ENCODE measurements at places on chromosomes 11 and 22. TPM values are rescaled to one million over a fixed set of nuclear protein-coding genes. Genes with fewer than 3 reads are reported as not detected.

The SLC5A1 gene
- total RNA-seq, result not detected

GRCh38 chr11:33835143-33835878 lies 56.6 kb downstream of the LMO2 start:
- H3K36me3 ChIP-seq, result no peaks in the 10 kb centered on the region
- no peak overlapping the region for H3K4me3 ChIP-seq
- no peak overlapping the region for H3K27ac ChIP-seq
- H3K27me3 ChIP-seq, result peaks cover under 1% of the 10 kb centered on the region

The KRTAP5-2 gene
- total RNA-seq, result not detected

DNA sequence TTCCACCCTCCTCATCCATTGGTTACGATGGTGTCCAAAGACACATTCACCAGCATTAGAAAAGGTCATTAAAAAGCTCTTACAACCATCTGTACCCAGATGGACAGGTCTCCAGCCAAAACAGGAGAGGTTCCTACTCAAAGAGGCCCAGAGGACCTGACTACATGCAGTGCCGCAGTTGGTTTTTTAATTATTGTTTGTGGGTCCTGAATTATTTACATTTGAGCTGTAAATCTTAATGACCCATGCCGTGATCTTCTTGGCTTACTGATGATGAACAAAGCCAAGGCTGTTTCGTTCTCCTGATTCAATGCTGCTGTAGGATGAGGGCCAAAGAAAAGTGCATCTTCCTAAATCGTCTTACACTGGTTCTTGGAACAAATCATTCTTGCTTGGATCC lies 83.7 kb downstream of the CADM1 start:
- no peak overlapping the region for H3K4me3 ChIP-seq
- H3K4me1 ChIP-seq, result no peaks in the 10 kb centered on the region
- H3K36me3 ChIP-seq, result no peaks in the 10 kb centered on the region
- no peak for DNase-seq
- no peak overlapping the region for H3K27ac ChIP-seq

The ACCS gene
- total RNA-seq, result 31.9 TPM

The SCN4B gene
- 0.33 TPM for total RNA-seq

The MMP27 gene
- total RNA-seq, result not detected

The TPH1 gene
- 1.3 TPM for total RNA-seq

DNA sequence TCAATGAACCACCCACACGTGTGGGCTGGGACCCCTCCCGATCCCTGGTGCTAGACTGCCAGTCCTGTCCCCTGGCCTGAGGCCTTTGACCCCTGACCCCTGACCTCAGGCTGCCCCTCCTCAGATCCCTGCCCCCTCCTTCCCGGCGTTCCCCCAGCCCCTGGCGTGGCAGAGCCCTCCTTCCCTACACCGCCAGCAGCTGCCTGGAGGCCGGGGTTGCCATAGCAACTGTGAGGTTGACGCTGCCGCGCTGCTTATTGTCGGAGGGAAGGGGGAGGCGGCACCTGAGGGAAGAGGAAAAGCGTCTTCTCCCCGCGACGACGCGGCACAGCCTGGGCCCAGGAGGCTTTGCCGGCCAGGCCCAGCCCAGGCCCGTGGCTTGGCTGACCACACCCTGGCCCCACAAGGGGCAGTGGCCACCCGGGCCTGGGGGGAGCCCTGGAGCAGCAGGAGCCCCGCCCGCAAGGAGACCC lies 32.6 kb downstream of the SHANK3 start:
- no peaks in the 10 kb centered on the region for H3K36me3 ChIP-seq
- no peak overlapping the region for H3K4me3 ChIP-seq
- no peak for DNase-seq
- H3K27me3 ChIP-seq, result no peaks in the 10 kb centered on the region
- H3K27ac ChIP-seq, result no peak overlapping the region

DNA sequence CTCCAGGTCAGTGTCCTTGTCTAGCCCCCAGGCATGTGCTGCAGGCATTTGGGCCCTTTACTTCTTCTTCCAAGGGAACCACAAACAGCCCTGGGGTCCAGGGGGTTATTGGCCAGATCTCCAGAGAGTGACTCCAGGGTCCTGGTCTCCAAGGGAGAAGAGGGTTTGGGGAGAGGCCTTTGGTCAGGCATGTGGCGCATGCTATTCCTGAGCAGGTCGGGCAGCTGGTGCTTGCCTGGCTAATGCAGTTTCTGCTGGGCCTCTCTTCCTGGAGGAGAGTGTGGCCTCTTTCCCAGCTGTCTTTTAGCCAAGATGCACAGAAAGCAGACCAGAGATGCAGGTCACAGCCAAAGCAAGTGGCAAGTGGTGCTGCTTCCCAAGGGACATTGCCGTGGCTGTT lies 3.8 kb upstream of the RFPL2 start:
- H3K27ac ChIP-seq, result no peak overlapping the region
- no peaks in the 10 kb centered on the region for H3K36me3 ChIP-seq
- H3K27me3 ChIP-seq, result peaks cover under 1% of the 10 kb centered on the region
- peaks cover 28% of the 10 kb centered on the region for H3K4me1 ChIP-seq
- DNase-seq, result no peak

DNA sequence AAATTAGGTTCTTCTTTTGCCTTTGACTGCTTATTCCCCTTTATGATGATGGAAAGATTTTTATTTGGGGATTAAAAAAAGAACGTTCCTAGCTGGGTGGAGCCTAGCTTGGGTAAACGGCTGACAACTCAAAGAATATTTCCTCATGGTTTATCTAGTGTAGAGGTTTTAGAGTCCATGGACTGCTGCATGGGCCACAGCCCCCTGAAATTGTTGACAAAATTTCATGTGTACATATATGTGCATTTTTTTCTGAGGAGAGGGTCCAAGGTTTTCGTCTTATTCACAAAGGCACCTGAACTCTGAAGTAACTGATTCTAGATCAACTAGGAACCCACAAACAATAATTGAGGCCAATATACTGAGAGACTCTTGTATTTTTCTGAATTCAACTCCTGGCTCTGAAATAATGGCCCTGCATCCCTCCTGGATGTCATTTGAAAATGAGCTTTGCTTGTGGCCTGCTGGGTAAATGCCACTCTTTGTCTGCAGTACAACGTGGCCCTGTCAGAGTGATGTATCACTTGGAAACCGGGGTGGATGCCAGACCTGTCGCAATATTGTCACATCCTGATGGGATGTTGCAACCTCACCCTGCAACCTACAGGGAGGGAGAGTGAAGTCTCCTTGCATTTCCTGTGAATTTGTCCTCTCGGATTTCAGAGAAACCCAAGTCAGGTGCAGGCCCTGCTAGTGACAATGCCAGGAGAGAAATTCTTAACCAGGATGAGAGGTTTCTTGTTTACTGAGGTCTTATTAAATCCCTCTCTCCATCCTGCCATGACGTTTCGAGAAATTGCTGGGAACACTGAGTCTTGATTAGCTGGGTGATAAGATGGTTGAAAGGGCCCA lies 33.8 kb downstream of the EHF start:
- no peak overlapping the region for H3K4me3 ChIP-seq
- peaks cover 33% of the 10 kb centered on the region for H3K4me1 ChIP-seq
- peaks cover 24% of the 10 kb centered on the region for H3K27me3 ChIP-seq
- no peak for DNase-seq

DNA sequence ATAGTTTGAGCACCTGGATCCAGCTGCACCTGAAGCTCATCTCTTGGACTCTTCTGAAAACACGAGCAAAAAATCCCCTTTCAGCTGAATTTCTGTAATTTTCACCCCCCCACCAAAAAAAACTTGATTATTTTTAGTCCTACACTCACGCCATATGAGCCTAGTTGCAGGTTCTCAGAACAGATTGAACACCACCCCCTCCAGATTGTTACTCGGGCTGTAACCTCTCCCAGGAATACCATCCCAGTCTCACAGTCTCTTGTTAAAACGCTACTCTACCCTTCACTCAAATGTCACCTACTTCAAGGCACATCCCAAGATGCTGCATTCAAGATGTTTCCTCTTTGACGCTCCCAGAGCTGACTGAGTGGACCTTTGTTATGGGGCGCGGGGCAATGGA lies 96.3 kb upstream of the PRDM11 start:
- no peak overlapping the region for H3K27ac ChIP-seq
- no peaks in the 10 kb centered on the region for H3K27me3 ChIP-seq
- peaks cover 15% of the 10 kb centered on the region for H3K4me1 ChIP-seq
- H3K36me3 ChIP-seq, result no peaks in the 10 kb centered on the region
- no peak overlapping the region for H3K4me3 ChIP-seq
- no peak for DNase-seq

The MMP3 gene
- not detected for total RNA-seq

The CCDC82 gene
- 36.2 TPM for total RNA-seq

GRCh38 chr11:26867286-26867685 lies 126.6 kb upstream of the FIBIN start:
- DNase-seq, result no peak
- no peak overlapping the region for H3K27ac ChIP-seq
- H3K4me1 ChIP-seq, result no peaks in the 10 kb centered on the region
- no peak overlapping the region for H3K4me3 ChIP-seq
- H3K27me3 ChIP-seq, result no peaks in the 10 kb centered on the region

The STT3A gene
- total RNA-seq, result 56.7 TPM

DNA sequence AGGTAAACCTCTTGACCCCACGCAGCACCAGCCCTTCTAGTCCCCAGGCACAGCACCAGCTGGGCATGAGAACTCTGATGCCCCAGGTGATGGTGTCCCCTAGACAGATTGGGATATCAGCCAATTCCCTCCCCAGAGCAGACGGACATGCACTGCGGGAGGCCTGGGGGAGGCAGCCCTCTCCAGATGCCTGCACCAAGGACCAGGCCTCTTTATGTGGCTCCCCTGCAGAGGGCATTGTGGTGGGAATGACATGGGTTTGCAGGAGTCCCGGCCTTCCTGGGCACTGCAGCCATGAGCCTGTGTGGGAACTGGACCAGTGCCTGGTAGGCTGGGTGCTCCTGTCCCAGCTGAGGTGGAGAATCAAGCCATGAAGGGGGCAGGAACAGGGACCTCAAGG lies 25.9 kb downstream of the PPM1F start:
- H3K27ac ChIP-seq, result no peak overlapping the region
- no peak for DNase-seq
- H3K36me3 ChIP-seq, result peaks cover 14% of the 10 kb centered on the region

The MMP1 gene
- total RNA-seq, result not detected

- no peaks in the 10 kb centered on the region for H3K27me3 ChIP-seq
- no peak overlapping the region for H3K27ac ChIP-seq
- H3K4me3 ChIP-seq, result no peak overlapping the region
- no peaks in the 10 kb centered on the region for H3K36me3 ChIP-seq
Observed at GRCh38 chr11:15123849-15124248, 9.1 kb downstream of the INSC start.
